KBM-7 (cell line): ENCODE measurements at places on chromosomes 11 and 22.

DNA sequence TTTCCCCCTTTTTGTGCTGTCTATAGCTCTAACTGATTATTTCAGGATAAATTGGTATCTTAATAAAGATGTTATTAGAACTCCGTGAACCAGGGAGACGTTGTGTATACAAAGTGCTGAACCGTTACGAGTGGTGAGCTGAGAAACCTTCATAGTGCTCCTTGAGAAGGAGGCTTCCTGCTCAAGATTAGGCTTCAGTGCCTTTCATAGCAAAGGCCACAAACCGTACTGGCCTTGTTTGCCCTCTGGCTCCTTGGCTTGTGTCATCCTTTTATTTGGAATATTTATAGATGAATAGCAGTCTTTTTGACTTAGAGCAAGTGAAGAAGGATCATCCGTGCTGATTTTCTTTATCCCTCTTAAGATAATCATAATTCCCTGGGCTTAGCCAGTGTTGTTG is 16.3 kb downstream of the EIF3L start:
- DNase-seq, result no peak

DNA sequence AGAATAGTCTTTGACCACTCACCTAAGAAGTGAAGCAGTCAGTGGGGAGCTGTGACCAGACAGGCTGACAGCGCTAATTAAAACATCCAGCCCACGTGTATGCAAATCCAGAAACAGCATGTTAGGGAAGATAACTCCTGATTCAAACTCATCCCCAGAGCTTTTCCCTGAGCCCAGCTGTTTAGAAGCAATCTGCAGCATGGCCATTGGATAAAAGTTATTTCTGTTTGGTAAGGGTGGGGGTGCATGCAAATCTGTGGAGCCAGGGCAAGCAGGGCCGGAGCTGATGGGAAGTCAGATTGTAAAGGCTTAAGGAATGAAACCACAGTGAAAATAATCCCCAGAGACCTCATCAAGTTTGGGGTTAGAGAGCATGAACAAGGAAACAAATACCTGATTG is 247.9 kb upstream of the KIRREL3 start:
- DNase-seq, result no peak

GRCh38 chr11:75503531-75504099 is 22.1 kb downstream of the GDPD5 start:
- DNase-seq, result no peak

DNA sequence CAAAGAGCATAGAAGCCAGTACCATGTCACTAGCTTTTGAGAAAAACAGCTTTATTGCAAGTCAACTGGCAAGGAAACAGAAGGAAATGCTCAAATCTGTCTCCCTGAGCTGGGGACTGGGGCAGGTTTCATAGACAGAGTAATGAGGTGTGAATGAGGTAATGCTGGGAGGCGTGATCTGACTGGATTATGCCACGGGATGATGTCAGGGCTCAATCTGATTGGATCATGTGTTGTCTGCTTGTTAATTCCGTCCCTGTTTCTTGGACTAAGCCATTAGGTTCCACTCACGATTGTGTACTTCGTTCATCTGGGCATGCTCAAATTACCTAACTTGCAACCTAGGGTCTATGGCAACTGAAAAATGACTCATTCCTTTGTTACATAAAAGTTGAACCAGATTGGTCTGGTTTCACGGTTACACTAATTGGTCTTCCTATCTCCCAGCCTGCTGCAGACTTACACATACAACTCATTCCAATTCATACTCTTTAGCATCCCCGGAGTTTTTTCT is 20.2 kb upstream of the OR10A5 start:
- no peak for DNase-seq

DNA sequence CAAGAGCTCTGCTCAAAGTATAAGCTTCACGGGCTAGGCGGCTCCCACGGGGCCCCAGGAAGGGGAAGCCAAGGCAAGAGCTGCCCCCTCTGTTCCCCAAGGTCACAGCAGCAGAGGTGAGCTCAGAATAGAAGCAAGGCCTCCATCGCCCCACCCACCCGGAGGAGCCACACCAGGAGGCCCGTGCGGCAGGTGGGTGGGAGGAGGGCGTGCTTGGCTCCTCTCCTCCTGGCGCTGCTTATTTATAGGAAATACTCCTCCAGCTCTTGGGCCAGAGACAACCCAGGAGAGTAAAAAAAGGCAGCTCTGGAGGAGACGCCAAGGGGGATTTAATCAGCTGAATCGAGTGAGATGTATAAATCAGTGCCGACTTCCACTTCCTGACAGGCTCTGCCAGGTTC is 87.8 kb downstream of the FEZ1 start:
- DNase-seq, result no peak

- no peak for DNase-seq
Observed at GRCh38 chr11:128902515-128903066, 11.4 kb downstream of the KCNJ5 start.

DNA sequence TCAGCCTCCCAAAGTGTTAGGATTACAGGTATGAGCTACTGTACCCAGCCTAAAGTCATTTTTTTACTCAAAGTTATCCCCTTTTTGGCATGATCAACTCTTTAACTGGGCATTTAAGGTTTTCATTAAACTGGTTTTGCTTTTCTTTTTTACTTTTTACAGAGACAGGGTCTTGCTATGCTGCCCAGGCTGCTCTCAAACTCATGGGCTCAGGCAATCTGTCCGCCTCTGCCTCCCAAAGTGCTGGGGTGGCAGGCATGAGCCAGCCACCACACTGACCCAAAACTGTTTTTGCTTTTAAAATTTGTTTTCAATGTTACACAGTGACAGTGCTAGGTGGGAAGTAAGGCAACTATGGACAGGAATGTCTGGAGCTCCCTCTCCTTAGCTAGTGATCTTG is 3.9 kb upstream of the ZBED5 start:
- DNase-seq, result no peak

DNA sequence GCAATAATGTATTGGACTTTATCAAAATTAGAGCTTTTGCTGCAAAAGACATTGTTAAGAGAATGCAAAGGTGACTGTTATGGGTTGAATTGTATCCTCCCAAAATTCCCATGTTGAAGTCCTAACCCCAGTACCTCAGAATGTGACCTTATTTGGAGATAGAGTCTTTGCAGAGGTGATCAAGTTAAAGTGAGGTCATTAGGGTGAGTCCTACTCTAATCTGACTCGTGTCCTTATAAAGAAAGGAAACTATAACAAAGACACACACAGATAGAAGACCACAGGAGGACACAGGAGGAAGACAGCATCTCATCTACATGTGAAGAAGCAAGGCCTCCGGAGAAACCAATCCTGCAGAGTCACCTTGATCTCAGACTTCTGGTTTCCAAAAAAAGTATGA is 1011.2 kb downstream of the TBC1D22A start:
- no peak for DNase-seq

- no peak for DNase-seq
Observed at GRCh38 chr11:3823303-3823702, 14.9 kb downstream of the PGAP2 start.

- no peak for DNase-seq
Observed at GRCh38 chr11:11262171-11262920, 90.7 kb downstream of the CSNK2A3 start.

DNA sequence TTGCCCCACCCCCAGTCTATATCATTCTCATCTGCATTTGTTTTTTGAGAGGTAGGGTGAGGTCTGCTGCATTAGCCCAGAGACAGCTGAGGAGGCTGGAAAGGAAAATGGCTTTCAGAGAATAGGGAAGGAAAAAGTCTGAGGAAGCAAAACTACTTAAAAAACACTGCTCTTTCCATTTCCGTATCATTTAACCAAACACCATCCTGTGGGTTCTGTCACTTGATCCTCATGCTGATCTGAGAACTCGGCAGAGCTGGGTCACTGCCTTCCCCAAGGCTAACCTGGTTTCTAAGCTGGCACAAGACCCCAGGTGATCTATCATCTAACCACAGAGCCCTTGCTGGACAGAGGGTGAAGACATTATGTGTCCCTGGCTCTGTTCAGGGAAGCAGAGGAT is 1.2 kb downstream of the FOLR2 start:
- DNase-seq, result peak; percentile 78

DNA sequence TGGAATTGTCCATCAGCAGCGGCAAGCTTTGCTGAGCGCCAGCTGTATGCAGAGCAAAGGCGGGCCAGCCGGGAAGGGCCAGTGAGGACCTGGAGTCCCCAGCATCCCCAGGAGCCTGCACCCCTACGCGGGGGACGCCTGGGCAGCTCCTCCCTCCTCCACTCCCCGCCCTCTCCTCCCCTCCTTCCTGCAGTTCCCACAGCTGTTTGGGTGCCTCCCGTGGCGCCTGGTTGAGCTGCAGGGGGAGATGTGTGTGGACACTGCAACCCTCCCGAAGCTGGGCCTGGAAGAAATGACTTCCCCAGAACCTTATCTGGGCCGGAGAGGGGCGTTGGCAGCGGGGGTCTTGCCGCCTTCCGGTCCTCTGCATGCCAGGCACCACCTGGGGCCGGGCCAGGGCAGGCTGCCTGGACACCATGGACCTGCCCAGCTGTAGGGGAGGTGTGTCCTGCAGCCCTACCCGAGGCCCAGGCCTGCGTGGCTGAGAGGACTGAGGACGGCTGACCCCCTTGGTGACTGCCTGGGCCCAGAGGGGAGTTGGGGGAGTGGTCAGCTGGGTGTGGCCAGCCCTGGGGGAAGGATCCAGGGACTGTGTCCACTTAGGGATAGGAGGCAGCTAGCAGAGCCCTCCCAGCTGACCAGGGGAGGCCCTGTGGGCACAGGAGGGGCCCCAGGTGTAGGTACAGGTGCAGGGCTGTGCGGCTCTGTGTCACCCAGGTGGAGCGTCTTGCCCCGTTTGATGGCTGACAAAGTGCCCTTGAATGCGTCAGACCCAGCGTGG is 16.8 kb upstream of the MUC6 start:
- DNase-seq, result no peak

GRCh38 chr11:108620958-108621772 is 27.6 kb upstream of the EXPH5 start:
- no peak for DNase-seq

- no peak for DNase-seq
Observed at GRCh38 chr11:24078018-24078417, 418.8 kb upstream of the LUZP2 start.

GRCh38 chr11:111097191-111097590 is 148.3 kb upstream of the POU2AF2 start:
- no peak for DNase-seq

- DNase-seq, result peak; percentile 32
Observed at GRCh38 chr11:14544611-14545010, 24.4 kb upstream of the PSMA1 start.
